ENCODE measurements at places on chromosomes 1 and 21. TPM values are rescaled to one million over a fixed set of nuclear protein-coding genes. Genes with fewer than 3 reads are reported as not detected.
A peak's percentile ranks its signal among the peaks of the same experiment; 100 is the strongest.

GRCh38 chr1:66767626-66768025 is 15.4 kb downstream of the DYNLT5 start:
- H3K4me1 ChIP-seq, result peaks cover 23% of the 10 kb centered on the region
- no peaks in the 10 kb centered on the region for H3K27me3 ChIP-seq
- no peaks in the 10 kb centered on the region for H3K36me3 ChIP-seq
- DNase-seq, result no peak

DNA sequence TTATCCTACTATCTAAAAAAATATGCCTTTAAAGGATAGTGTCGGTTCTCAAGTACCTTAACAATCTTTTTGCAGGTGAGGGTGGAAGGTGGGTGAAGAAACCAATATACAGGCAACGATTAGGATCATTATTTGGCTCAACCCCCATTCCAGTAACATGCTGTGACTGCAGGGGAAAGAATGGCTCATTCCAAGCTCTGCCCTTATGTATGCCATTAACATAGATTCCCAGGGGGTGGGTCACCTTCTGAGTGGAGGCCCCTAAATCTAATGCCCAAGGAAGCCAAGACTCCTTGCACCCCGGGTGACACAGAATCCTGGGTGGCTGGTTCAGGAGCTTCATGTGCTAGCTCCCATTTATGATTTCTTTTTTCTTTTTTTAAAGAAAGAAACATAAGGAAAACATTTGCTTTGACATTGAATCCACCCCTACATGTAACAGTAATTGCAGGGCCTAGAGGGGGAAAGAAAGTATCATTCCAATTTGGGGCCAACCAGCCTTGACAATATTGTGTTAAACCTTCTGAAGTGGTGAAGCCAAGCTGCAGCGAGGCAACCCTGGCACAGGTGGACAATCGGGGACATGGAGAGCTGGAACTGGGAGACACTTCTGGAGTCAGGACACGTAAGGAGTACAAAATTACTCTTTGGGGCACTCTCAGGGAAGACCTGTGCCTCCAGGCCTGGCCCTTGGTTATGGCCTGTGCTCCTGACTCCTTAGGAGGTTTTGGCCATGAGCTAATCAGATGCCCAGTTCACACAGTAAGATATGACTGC is 200.3 kb downstream of the PBX1 start:
- no peak overlapping the region for H3K27ac ChIP-seq
- no peaks in the 10 kb centered on the region for H3K4me1 ChIP-seq
- H3K36me3 ChIP-seq, result no peaks in the 10 kb centered on the region
- DNase-seq, result no peak
- no peak overlapping the region for H3K4me3 ChIP-seq

Gene TMIGD3
- not detected for total RNA-seq

DNA sequence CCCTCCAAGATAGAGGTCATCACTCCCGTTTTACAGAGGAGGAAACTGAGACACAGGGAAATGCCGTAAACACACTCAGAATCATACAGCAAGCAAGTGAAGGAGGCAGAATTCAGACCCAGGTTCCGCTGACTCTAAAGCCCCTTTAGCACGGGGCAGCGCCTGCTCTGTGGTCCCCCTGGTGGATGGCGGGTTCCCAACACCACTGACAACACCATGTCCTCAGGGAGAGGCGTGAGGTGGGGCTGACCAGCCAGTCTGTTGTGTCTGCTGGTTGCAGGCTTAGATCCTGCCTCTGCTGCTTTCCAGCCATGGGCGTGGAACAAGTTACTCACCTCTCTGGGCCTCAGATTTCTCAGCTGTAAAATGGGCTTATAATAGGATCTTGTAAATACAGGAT is 617.3 kb downstream of the MATN1 start:
- H3K27me3 ChIP-seq, result peaks cover 20% of the 10 kb centered on the region
- H3K4me1 ChIP-seq, result no peaks in the 10 kb centered on the region
- H3K4me3 ChIP-seq, result no peak overlapping the region

GRCh38 chr1:226662642-226663326 is 76.3 kb downstream of the ITPKB start:
- DNase-seq, result peak; percentile 96
- peaks cover 86% of the 10 kb centered on the region for H3K4me1 ChIP-seq
- peak overlapping the region; percentile 42 for H3K4me3 ChIP-seq
- no peaks in the 10 kb centered on the region for H3K36me3 ChIP-seq
- H3K27me3 ChIP-seq, result no peaks in the 10 kb centered on the region

Gene OBSCN
- total RNA-seq, result 10.4 TPM

Gene NPPA
- not detected for total RNA-seq

DNA sequence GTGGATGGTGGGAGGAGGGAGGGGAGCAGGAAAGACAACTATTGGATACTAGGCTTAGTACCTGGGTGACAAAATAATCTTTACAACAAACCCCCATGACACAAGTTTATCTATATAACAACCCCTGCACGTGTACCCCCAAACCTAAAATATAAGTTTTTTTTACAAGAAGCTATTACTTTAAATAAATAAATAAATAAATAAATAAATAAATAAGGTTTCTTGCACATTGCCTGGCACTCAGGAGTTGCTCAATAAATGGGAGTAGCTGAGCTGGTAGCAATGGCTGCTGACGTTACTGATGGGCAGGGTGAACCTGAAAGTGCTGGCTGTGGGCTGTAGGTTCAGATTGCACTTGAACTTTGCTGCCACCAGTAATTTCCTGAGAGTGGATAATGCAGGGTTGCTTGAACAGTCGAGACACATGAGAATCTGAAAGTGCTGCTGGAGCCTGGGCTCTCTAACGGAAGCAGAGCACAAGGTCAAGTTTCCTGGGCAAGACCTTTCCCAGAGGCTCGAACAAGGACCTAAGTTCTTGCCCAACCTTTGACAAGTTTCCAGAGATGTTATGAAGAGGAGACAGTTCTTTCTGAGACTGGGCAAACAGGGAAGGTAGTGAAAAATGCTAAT is 14.8 kb upstream of the KCNE2 start:
- peaks cover 7% of the 10 kb centered on the region for H3K27me3 ChIP-seq
- H3K4me3 ChIP-seq, result no peak overlapping the region
- no peak overlapping the region for H3K27ac ChIP-seq
- H3K4me1 ChIP-seq, result peaks cover 6% of the 10 kb centered on the region
- H3K36me3 ChIP-seq, result no peaks in the 10 kb centered on the region
- no peak for DNase-seq

- H3K4me1 ChIP-seq, result no peaks in the 10 kb centered on the region
- H3K27me3 ChIP-seq, result no peaks in the 10 kb centered on the region
- no peaks in the 10 kb centered on the region for H3K36me3 ChIP-seq
- DNase-seq, result no peak
- no peak overlapping the region for H3K4me3 ChIP-seq
These were observed 97.6 kb downstream of the EPHB2 start for GRCh38 chr1:22808186-22808675.

- H3K27ac ChIP-seq, result no peak overlapping the region
- DNase-seq, result no peak
- no peak overlapping the region for H3K4me3 ChIP-seq
- no peaks in the 10 kb centered on the region for H3K4me1 ChIP-seq
- H3K27me3 ChIP-seq, result no peaks in the 10 kb centered on the region
These were observed 93.9 kb downstream of the DAB1 start for GRCh38 chr1:57329937-57330336.

GRCh38 chr1:13703128-13703513 is 3.1 kb downstream of the PRDM2 start:
- peak overlapping the region; percentile 96 for H3K4me3 ChIP-seq
- H3K27me3 ChIP-seq, result no peaks in the 10 kb centered on the region
- peaks cover 48% of the 10 kb centered on the region for H3K4me1 ChIP-seq
- peak overlapping the region; percentile 97 for H3K27ac ChIP-seq
- DNase-seq, result no peak

Gene GJB3
- not detected for total RNA-seq

GRCh38 chr1:59484096-59484495 is 187.2 kb downstream of the FGGY start:
- H3K36me3 ChIP-seq, result no peaks in the 10 kb centered on the region
- no peak for DNase-seq
- peaks cover 19% of the 10 kb centered on the region for H3K4me1 ChIP-seq
- H3K27me3 ChIP-seq, result no peaks in the 10 kb centered on the region
- H3K4me3 ChIP-seq, result no peak overlapping the region
- no peak overlapping the region for H3K27ac ChIP-seq

DNA sequence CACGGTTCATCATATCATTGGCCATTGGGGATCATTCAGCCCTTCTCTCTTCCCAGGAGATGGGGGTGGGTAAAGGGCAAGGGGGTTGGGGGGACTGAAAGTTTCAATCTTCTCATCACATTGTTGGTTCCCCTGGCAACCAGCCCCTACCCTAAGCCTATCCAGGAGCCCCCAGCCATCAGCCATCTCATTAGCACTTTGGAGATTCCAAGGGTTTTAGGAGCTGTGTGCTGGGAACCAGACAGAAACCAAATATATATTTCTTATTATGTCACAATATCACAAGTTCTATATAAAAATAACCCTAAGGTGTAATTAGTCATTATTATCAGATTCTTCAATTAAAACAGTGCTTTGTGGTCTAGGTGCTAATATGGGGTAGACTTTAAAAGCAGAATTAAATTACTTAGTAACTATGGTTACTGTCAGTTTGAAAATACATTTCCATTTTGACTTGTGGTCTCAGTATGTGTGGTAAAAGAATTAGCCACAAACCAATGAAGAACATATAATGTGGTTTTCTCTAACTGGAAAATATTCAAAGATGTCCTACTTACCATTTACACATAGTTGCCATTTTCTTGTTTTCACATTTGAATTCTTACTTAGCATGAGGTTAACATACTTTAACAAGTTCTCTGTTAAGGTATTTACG is 28.1 kb downstream of the IL23R start:
- peaks cover 8% of the 10 kb centered on the region for H3K27me3 ChIP-seq
- no peak overlapping the region for H3K4me3 ChIP-seq
- peak overlapping the region; percentile 69 for H3K27ac ChIP-seq
- H3K36me3 ChIP-seq, result peaks cover 15% of the 10 kb centered on the region
- H3K4me1 ChIP-seq, result peaks cover 25% of the 10 kb centered on the region
- DNase-seq, result no peak

Gene TBCE
- 27.4 TPM for total RNA-seq

DNA sequence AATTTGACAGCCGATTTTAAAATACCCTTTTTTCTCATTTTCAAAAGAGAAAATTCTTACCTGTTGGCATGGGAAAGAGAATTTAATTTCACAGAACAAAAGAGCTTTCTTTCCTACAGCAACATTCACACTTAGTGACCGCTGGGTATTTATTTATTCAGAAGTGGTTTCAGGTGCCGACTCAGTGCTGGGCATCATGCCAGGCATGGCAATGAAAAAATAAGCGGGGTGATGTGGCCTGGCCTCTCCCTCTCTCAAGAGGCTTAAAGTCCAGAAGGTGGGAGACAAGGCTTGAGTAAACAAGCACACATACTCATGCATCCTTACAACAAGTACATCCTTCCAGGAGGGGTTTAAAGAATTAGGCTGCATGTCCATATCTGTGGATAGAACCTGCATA is 4.1 kb upstream of the PCP4 start:
- no peak for DNase-seq
- H3K4me3 ChIP-seq, result no peak overlapping the region
- no peaks in the 10 kb centered on the region for H3K27me3 ChIP-seq
- H3K4me1 ChIP-seq, result no peaks in the 10 kb centered on the region
- H3K27ac ChIP-seq, result no peak overlapping the region

Gene KLHDC9
- 0.52 TPM for total RNA-seq

DNA sequence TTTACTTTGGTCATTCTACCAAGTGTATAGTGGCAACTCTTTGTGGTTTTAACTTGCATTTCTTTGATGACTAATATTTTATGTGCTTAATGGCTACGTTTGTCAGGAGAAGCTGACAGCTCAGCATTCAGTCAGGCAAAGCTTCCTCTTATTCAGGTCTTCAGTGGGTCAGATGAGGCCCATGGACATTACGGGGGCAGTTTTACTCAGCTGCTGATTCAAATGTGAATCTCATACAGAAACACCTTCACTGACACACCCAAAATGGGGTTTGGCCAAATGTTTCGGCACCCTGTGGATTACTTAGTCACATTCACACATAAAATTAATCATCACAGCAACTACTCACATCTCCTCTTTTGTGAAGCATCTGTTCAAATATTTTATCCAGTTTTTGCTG is 104.9 kb upstream of the PLD5 start:
- no peak overlapping the region for H3K4me3 ChIP-seq
- no peak overlapping the region for H3K27ac ChIP-seq
- H3K4me1 ChIP-seq, result no peaks in the 10 kb centered on the region
- H3K36me3 ChIP-seq, result no peaks in the 10 kb centered on the region
- H3K27me3 ChIP-seq, result no peaks in the 10 kb centered on the region

- peaks cover 59% of the 10 kb centered on the region for H3K27me3 ChIP-seq
- H3K4me3 ChIP-seq, result no peak overlapping the region
- peaks cover 2% of the 10 kb centered on the region for H3K36me3 ChIP-seq
These were observed 295.4 kb downstream of the RRAGC start for GRCh38 chr1:38563942-38564735.

DNA sequence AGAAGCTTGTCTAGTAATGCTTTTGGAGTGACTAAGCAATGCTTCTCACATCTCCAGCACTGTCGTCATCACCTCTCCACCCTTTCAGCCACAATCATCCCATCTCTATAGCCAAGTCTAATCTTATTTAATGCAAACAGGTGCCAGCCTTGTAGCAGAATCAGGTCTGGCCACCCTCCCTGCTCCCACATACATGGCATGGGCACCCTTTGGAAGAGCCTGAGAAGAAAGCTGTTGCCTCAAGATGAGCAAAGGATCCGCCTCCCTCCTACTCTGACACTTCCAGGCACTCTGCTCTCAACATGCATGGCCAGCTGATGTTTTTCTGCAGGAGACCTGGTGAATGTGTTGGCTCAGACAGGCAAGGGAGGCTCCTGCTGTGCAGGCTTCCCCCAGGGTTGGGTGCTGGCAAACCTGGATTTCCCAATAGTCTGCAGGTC is 113.1 kb upstream of the GRIK3 start:
- H3K27ac ChIP-seq, result no peak overlapping the region
- no peak overlapping the region for H3K4me3 ChIP-seq
- no peaks in the 10 kb centered on the region for H3K36me3 ChIP-seq
- H3K4me1 ChIP-seq, result no peaks in the 10 kb centered on the region
- H3K27me3 ChIP-seq, result no peaks in the 10 kb centered on the region

DNA sequence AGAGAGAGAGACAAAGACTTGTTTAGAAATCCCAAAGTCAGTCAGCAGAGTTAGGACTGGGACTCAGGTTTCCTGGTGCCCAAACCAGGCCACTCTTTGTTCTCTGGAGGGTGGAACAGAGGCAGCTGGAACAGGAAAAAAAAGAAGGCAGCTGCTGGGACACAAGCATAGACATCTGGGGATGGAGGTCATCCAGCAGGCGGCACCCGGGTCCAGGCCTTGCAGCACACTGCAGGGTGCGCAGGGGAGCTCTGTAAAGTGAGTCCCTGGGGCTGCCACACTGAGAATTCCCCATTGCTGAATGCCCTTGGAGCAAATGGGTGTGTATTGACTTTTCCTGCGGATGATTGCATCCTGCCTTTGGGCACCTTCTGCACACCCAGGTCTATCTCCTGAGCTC is 222.9 kb upstream of the CSF3R start:
- H3K4me1 ChIP-seq, result no peaks in the 10 kb centered on the region
- no peak for DNase-seq
- peaks cover 33% of the 10 kb centered on the region for H3K27me3 ChIP-seq
- H3K4me3 ChIP-seq, result no peak overlapping the region
- no peaks in the 10 kb centered on the region for H3K36me3 ChIP-seq
- no peak overlapping the region for H3K27ac ChIP-seq

Gene CAMK1G
- not detected for total RNA-seq

Measured in activated CD8-positive, alpha-beta memory T cell treated with anti-CD3 and anti-CD28 coated beads, Interleukin-2, amount 10 ng/mL, durations not matched to agents 7 days and 5 days (primary cell).